ENCODE measurements at places on chromosomes 7 and 10.

- no peak for DNase-seq
These were observed 57.2 kb downstream of the ARHGAP12 start for GRCh38 chr10:31871266-31872065.

GRCh38 chr10:3526727-3527501 lies 258.1 kb downstream of the KLF6 start:
- no peak for DNase-seq

GRCh38 chr10:52284416-52285013 lies 29.6 kb upstream of the DKK1 start:
- no peak for DNase-seq

DNA sequence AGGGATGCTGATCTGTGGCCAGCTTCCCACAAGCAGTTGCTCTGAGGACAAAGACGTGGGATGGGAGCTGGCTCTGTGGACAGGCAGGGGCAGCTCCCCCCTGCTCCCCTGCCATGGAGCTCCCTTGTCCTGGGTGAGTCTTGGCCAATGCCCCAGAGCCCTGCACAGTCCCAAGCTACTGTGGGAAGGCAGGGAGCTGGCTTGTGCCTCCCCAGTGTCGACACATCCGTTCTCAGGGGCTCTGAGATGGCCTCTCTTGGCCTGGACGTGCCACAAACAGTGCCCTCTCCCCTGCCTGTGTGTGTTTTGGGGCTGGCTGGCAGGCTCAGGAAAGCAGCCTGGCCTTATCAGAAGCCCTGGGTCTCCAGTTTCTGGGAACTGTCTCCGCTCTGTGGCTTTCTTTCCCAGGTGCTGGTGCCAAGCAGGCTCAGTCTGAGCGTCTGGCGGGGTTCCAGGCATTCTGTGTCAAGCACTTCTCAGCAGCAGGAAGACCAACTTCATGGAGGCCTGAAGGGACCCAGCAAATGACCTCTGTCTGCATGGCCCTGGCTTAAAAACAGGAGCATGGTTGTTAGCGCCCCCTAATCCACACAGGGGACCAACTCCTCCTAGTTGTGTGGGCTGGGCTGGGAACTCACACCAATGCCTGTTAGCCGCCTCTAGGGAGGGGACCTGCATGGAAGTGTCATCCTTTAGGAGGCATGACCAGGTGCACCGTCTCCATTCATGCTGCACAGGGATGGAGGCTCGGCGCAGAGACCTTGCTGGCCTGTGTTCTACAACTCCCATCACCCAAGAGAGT lies 375.2 kb downstream of the RPS24 start:
- DNase-seq: no peak

DNA sequence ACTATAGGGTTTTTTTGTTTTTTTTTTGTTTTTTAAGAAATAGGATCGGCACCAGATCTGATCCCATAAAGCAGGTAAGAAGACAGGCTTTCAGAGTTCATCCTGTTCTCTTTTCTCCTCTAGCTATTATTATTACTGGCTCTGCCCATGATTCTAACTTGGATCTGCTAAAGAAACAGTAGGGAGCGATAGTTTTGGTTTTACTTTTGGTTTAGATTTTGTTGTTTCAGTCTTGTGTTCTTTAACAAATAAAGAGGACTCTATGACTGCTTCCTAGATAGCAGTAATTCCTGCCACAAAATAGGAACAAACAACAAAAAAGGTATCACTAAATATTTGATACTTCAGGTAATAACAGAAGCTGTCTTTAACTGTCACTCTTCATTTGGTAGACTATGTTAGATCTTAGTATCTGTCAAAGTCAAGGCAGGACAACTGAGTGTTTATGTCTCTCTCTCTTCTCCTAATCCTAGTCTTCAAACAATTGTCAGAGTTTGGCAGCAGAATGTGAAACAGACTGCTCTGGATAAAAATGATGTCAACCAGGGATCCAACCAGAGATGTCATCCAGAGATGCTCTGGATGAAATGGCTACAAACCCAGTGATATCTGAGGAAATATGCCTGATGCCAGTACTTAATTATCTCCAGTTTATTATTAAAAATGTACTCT lies 99.8 kb downstream of the KMT2C start:
- no peak for DNase-seq

DNA sequence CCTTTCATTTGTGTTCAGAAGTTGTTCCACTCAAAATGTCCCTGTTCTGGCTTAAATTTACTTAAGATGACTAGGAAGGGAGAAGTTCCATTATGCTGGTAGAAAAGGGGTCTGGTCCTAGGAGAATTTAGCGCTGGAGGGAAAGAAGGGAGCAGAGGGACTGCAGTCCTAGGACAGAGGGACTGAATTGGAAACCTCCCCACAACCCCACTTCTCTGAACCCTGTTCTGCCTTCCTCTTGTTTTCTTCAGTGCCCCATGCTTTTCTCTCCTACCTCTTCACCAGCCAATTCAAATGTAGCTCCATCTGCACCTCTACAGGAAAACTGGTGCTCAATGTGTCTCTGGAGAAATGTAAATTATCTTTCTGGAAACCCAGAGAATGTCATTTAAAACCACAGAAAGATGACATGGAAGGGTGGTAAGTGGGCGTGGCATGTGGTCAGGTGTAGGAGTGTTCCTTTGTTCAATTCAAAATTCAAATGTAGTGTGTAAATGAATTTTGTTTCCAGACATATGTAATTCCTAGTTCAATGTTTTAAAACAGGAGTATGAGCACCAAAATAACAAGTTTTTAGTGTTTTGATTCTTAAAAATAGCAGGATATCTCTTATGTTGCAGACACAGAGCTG lies 24.0 kb upstream of the RHOBTB1 start:
- no peak for DNase-seq

DNA sequence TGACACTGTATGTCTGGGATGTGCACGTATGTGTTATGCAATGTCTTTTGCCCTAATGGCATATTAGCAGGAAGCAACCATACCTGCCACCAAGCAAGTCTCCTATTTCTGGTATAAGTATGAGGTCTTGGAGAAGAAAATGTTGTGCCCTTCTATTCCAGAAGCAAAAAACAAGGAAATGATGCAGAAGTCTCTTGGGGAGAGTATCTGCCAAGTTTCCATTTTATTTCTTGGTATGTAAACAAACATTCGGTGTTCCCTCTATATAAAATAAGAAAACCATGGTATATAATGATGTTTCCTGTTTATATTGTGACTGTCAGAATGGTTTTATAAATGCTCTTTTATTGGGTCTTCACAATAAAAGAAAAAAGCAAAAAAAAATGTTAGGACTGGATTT lies 19.3 kb upstream of the MYO3A start:
- no peak for DNase-seq

DNA sequence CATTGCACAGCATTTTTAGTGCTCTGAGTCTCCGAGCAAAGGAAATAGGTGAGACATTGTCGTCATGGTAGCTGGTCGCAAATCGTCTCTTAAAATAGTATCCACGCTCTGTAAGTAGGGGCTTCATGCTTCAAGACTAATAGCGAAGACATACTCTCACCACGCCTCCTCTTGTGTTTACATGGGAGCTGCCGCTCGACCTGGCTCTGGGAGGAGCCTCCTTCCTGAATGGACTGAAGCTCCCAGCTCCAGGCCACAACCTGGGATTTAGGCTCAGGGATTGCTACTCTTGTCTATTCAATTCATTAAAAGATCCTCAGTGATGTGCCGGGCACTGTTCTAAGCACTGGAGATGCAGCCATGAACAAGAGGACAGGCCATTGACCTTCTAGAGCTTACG lies 196.1 kb upstream of the GALNT17 start:
- DNase-seq: no peak

Measured in Caki2 (cell line).